SK-N-MC (cell line): ENCODE measurements at places on chromosomes 11 and 22.

DNA sequence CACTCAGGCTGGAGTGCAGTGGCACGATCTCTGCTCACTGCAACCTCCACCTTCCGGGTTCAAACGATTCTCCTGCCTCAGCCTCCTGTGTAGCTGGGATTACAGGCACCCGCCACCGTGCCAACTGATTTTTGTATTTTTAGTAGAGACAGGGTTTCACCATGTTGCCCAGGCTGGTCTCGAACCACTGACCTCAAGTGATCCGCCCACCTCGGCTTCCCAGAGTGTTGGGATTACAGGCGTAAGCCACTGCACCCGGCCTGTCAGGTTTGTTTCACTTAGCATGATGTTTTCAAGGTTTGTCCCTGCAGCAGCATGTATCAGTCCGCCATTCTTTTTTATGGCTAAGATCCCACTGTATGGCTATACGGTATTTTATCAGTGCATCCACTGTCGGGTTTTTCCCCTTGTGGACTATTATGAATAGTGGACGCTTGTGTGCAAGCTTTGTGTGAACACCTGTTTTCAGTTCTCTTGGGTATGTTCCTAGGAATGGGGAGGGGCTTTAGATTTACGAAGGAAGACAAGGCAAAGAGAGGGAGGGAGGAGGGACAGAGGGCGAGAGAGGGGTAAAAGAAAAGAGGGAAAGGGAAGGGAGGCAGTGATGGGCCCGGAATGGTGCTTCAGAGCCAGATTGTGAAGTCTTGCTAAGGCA is 13.9 kb upstream of the CDC42EP2 start:
- no peak for DNase-seq

- DNase-seq, result no peak
These were observed 8.3 kb upstream of the INSC start for GRCh38 chr11:15106201-15106965.

DNA sequence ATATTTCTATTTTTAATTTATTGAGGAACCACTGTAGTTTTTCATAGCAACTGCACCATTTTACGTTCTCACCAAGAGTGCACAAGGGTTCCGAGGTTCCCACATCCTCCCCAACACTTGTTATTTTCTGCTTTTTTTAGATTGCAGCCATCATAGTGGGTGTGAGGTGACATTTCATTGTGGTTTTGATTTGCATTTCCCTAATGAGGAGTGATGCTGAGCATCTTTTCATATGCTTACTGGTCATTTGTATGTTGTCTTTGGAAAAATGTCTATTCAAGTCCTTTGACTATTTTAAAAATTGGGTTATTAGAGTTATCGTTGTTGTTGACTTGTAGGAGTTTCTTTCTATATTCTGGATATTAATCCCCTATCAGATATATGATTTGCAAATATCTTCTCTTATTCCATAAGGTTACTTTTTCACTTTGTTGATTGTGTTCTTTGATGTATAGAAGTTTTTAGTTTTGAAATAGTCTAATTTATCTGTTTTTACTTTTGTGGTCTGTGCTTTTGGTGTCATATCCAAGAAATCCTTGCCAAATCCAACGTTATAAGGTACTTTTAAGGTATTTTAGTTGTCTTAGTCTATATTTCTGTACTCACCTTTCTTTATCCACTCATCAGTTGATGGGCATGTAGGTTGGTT is 9.0 kb downstream of the NEAT1 start:
- no peak for DNase-seq

DNA sequence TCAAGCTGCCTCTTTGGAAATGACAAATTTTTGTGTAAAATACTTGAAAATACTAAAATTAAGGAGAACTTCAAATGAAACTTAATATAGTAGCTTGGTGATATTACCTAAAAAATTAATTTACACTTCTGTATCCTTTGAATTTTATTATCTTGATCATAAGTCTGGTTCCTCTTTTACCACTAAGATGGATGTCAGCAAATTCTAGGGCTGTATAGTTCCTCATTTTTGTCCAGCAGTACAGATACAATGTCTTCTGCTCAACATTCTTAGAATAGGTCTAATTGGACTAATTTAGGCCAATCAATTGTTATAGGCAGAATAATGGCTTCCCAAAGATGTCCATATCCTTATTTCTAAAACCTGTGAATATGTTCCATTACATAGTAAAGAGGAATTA is 1298.0 kb upstream of the RAG2 start:
- no peak for DNase-seq

- DNase-seq, result no peak
These were observed 1140.9 kb downstream of the BRD1 start for GRCh38 chr22:48686694-48687302.

DNA sequence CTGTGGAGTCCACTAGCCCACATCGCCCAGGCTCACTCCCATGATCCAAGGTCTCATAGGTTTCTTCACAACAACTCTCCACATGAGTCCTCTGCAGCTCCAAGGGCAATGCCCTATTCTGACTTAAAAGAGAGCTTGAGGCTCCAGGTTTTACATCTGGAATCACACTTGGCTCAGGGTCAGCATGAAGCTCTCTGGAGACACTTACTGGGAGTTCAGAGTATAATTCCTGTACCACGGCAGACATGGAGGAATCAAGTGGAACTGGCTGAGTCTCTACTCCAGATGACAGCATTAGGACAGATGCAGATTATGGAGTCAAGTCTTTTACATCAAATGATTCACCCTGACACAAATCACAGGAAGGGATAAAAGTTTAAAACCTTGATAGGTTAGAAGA is 11.4 kb downstream of the PRR14L start:
- no peak for DNase-seq

DNA sequence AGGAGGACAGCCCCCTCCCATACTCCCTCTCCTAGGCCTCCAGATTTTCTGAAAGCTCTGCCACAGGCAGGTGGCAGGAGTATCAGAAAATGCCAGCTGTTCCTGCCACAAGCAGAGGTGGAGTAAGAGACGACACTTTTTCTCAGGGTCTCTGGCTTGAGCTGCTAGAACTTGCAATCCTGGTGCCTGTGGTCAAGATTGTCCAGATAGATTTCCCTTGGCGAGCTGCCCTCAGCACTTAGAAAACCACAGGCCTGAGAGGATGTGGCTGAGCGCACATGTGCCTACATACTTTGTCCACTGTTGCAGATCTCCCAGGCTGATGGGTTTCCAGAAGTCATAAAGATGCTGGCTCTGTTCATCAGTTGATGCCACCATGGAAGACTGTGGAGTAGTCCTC is 65.7 kb upstream of the NAV2 start:
- no peak for DNase-seq

DNA sequence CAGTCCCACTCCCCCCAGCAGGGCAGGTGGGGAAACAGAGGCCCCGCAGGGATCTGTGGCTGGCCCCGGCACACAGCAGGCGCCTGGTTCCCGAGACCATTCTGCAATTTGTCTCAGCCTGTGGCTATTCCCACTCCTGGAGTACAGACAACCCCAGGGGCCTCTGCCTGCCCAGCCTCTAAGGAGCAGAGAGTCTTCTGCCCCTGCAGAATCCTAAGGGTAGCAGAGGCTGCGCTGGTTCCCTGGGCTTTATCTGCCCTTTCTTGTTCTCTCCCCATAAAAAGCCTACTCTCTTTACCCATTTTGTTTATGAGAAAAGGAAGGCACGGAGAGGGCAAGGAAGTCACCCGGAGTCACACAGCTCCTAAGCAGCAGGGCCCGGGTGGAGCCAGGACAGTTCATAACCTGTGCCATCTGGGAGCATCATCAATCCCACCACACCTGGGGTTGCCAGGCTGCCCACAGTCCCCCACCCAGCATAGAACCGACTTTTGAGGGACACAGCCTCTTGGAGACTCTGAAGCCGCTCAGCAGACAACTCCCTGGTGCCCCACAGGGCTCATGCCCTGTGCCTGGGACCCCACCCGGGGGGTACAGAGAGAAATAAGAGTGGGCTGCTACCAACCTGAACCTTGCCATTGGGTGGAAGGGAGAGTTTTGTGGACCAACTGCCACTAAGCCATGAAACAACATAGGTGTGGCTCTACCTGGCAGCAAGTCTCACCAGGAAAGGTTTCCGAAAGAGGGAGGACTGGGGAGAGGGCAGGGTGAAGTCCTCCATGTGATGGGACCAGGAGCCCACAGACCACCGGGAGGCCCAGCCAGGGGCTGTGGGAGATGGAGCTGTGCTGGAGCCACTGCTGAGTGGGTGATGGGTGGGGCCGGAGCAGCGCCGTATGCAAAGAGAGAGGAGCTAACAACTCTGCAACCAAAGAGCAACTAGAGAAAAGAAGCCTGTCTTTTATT is 17.2 kb upstream of the LINC01488 start:
- no peak for DNase-seq

- no peak for DNase-seq
These were observed 34.3 kb downstream of the MRTFA start for GRCh38 chr22:40602231-40602630.

GRCh38 chr11:62108971-62109404 is 14.8 kb upstream of the INCENP start:
- no peak for DNase-seq

DNA sequence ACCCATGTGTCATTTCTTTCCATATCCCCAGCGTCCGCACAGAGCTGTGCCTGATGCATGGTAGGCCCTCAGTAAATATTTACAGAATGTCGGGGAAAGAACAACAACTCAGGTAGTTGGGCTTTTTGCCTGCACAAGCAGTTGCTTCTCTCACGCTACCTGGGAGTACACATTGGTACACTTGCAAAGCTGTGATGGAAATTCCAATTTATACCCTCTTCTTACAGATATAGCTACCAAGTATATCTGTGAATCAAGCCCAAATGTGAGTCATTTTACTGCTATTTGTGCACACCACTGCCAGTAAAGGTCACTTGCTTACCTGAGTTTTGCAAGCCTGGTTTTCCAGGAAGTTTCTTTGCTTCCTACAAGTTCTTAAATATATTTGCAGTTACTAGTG is 333.0 kb upstream of the NARS2 start:
- DNase-seq, result no peak

DNA sequence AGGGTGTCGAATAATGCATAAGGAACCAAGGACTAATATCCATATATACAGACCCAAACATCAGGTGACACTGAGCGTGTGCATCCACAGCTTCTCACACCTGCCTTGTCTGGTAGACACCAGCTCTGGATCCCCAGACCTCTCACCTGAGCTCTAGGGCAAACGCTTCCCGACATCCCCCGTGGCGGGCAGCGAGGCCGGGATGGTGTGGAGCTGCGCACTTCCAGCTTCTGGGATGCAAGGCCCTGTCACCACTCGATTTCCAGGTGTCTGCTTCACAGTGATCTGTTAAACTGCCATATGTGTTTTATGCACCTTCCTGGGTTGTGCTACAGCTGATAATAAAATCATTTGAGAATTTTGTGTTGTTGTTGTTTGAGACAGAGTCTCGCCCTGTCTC is 15.3 kb upstream of the TREH start:
- DNase-seq, result no peak

- no peak for DNase-seq
These were observed 181.4 kb downstream of the DBX1 start for GRCh38 chr11:19978668-19979518.

GRCh38 chr11:124445646-124446150 is at the start of gene OR8B8:
Gene OR8B8, minus strand, starts transcription at chr11:124445696. Its CDS starts 4,611 bp downstream, at chr11:124441085.
- no peak for DNase-seq

DNA sequence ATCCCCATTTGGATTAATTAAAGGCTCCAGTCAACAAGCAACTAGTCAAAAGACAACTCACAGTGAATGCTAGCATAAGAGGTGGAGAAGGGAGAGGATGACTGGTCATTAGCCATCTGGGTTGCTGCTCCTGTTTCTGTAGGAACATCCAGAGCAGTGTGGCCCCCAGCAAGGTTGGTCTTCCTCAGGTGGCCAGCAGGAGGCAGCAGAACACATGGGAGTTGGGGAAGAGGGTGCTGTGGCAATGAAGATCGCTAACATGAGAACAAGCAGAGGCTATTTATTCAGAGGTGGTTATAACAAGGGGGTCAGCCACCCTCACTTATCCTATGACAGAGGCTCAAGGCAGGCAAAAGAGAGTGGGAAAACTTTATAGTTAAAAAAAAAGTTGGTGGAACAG is 21.3 kb downstream of the IZUMO1R start:
- no peak for DNase-seq
